Neural progenitor cell (in vitro differentiated cells): ENCODE measurements at places on chromosomes 5 and 9. TPM values are rescaled to one million over a fixed set of nuclear protein-coding genes. Genes with fewer than 3 reads are reported as not detected.

DNA sequence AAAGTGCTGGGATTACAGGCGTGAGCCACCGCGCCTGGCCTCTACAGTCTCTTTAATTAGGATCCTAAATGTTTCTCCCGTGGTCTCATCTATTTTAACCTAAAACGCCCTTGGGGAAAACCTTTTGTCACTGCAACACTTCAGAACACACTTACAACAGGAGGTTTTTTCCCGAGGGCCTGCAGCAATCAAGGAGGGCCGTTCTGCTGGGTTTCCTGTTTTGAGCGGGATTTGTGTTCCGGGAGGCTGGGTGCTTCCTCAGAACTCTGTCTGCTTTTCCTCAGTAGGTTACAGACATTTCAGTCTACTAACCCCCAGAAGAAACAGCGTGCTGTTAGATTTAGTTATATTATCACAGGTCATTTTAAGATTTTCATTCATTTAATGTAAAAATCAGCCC, 65.4 kb upstream of the IRX4 start:
- DNase-seq: no peak

GRCh38 chr5:139133282-139133681, 64.9 kb downstream of the SIL1 start:
- no peak for DNase-seq

GRCh38 chr9:4984171-4984620, 876 bp upstream of the JAK2 start:
- DNase-seq: no peak

GRCh38 chr9:27487128-27487640, 36.9 kb upstream of the IFNK start:
- DNase-seq: no peak

DNA sequence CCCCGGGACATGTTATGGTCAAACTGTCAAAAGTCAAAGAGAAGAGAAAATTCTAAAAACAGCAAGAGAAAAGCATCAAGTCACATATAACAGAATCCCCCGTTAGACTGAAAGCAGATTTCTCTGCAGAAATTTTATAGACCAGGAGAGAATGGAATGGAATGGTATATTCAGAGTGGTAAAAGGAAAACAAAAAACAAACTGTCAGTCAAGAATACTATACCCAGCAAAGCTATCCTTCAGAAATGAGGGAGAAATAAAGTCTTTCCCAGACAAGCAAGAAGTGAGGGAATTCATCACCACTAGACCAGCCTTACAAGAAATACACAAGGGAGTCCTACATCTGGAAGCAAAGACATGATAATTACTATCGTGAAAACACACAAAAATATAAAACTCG, 208.0 kb downstream of the CACNA1B start:
- DNase-seq: no peak

The SHROOM1 gene
- total RNA-seq: 0.36 and 2.0 TPM in 2 replicates

The ADAMTS13 gene
- 2.4 and 6.1 TPM in 2 replicates for total RNA-seq

The LRRC70 gene
- 0.79 and 1.2 TPM in 2 replicates for total RNA-seq

The IFNB1 gene
- total RNA-seq: not detected in 2 replicates

The PCDHA12 gene
- 3.4 and 5.9 TPM in 2 replicates for total RNA-seq

The TMEM38B gene
- total RNA-seq: 20.2 and 21.1 TPM in 2 replicates

The NIPSNAP3A gene
- 31.9 and 55.3 TPM in 2 replicates for total RNA-seq
